Activated CD4-positive, CD25-positive, alpha-beta regulatory T cell treated with anti-CD3 and anti-CD28 coated beads, Interleukin-2, amount 50 U/mL, for 16 hours (primary cell): ENCODE measurements at places on chromosomes 1 and 21.
A peak's percentile ranks its signal among the peaks of the same experiment; 100 is the strongest.

DNA sequence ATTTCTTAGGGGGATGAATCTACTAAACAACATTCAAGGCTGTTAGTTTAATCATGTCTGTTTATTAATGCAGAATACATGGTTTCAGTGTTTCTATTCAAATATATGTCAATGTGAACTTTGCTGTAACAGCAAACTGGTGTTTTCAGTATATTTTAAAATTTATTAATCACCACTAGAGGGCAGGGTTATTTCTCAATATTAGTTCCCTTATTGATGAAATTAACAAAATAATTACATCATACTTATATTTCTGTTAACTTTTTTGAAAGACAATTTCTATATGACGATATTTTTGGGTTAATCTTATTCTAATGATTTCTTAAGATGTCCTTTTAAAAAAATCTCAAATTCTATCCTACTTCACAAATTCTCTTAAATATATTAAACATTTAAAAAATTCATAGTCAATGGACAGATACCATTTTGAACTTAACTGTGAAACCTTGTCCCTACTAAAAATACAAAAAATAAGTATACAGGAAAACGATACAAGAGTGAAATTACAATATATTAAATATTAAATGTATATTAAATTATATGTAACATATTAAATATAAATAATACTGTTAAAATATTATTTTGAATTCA, 1034.1 kb upstream of the PRMT6 start:
- no peak for DNase-seq

GRCh38 chr1:87398641-87399040, 70.0 kb downstream of the LMO4 start:
- DNase-seq, result no peak

- no peak for DNase-seq
Observed at GRCh38 chr1:157390651-157391050, 161.7 kb downstream of the FCRL5 start.

- peak; percentile 58 for DNase-seq
Observed at GRCh38 chr1:8848663-8849386, 29.7 kb downstream of the ENO1 start.

GRCh38 chr1:185427264-185427663, 110.2 kb upstream of the IVNS1ABP start:
- no peak for DNase-seq

GRCh38 chr1:62301726-62302390, 17.4 kb downstream of the KANK4 start:
- DNase-seq, result no peak

GRCh38 chr1:117164209-117164608, 42.7 kb upstream of the TRIM45 start:
- no peak for DNase-seq

DNA sequence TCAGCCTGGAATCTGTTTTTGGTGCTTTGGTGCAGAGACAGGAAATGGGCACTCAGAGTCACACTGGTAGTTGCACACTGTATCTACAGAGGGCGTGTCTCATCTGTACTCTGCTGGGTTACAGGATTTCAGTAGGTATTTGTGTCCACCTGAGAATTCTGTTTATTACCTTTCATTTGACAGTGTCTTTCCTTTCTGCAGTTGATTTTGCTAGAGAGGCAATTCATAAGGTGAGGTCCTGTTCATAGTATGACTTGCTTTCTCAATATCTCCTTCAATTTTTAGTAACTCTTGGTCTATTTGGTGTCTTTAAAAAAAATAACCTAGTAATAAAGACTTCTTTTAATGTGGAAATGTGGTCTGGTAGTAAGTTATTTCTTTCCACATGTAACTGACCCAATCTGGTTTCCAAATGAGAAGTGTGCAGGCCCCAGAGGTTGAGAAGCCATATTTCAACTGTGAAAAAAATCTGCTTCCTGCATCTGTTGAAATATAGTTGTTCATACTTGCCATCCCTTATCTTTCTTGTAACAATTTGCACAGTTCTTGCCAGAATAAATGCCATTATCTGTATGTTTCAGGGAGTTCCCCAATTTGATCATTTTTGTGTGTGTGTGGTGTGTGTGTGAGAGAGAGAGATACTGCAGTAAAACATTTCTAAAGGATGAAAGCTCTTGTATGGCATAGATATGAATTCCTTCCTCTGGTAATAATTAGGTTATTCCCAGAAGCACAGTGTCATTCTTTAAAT, 78.4 kb upstream of the DNAJC6 start:
- no peak for DNase-seq

DNA sequence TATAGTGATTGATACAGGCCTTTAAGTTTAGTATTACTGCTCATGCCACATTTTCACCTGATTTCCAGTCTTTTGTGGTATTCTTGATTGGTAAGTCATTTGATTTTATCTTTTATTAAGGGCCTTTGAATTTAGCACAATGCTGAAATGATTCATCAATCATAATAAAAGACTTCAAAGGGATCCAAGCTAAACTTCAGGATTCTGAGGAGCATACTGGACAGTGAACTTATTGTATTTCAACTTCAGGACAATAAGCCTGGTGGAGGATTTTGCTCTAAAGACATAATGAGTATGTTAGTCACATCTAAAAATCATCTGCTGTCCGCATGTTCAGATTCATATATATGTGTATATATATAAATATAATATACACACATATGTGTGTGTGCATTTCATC, 233.3 kb downstream of the SETD4 start:
- no peak for DNase-seq

GRCh38 chr1:201766131-201766866, 62.7 kb upstream of the IPO9 start:
- no peak for DNase-seq

- DNase-seq, result no peak
Observed at GRCh38 chr1:36016686-36017085, 67.2 kb upstream of the TEKT2 start.

- DNase-seq, result no peak
Observed at GRCh38 chr1:33905241-33905640, 41.4 kb downstream of the HMGB4 start.

GRCh38 chr1:202228484-202229122, 35.0 kb downstream of the LGR6 start:
- DNase-seq, result no peak

DNA sequence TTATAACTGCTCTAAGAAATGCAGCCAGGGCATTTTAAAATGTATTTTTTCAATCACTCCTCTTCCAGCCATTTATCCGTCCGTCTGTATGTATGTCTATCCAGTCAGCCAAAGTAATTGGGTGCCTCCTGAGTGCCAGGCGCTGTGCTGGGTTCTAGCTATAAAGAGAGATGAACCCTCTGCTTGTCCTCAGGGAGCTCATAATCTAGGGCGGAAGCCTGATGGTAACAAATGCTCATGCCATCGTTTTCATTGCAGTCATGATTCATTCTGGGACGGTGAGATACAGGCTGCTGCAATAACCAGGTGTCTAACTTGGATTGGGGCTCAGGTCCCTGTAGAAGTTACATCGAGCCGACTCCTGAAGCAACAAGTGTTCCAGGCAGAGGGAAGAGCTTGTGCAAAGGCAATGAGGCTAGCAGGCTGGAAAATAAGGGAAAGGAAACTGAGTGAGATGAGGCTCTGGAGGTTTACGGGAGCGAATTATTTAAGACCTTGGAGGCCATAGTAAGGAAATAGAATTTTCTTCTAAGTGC, 11.6 kb downstream of the IFI6 start:
- DNase-seq, result no peak

DNA sequence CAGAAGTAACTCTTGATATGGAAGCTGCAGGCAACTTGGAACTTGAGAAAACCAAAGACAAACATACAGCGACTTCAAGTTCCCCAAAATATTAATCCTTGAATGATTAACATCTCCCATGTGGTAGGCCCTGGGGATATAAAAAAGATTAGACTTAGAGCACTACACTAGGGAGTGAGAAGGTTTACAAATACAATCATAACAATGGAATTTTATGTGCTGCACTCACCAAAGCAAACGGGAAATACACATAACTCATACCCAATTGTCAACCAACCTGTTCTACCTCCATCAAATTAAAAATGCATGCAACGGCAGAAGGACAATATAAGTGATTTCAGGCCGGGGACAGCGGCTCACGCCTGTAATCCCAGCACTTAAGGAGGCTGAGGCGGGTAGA, 3.7 kb downstream of the SMYD3 start:
- DNase-seq, result no peak

- DNase-seq, result no peak
Observed at GRCh38 chr1:85151446-85151845, 49.4 kb downstream of the SYDE2 start.

GRCh38 chr1:21220815-21221214, 44.1 kb upstream of the EIF4G3 start:
- DNase-seq, result no peak

GRCh38 chr1:28449904-28450303, 55.9 kb upstream of the RCC1 start:
- no peak for DNase-seq

GRCh38 chr1:167708940-167709389, 12.8 kb upstream of the MPZL1 start:
- no peak for DNase-seq

- DNase-seq, result no peak
Observed at GRCh38 chr1:168116327-168116799, 20.4 kb downstream of the GPR161 start.

DNA sequence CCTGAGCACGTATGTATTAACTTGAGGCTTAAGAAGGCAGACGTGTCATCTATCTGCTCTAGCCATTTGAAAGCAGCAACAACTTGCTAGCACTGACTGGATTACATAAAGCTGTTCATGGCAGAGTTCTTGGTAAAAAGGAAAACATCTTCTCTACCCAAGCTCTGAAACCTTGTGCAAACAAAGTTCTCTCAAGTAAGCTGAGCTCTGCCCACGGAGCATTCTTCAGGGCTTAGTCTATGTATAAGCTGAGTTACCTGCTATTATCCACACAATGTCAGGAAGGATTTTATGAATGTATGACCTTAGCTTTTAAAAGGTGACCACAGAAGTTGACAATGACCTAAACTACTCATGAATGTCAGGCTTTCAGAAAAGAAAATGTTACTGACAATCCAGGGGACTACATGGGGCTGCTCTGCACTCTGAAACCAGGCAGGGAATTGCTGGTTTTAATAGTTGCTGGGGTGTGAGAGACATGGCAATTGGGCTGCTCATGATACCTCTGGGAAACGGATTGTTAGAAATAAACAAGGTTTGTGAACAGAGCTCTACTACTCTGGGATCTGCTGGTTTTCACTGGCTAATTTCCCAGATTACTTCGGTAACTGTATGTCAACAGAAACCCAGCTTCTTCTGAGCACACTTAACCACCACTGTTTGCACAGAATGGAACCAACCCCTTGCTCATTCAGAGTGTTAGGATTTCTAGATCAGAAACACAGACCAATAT, 29.6 kb upstream of the CCN1 start:
- no peak for DNase-seq

DNA sequence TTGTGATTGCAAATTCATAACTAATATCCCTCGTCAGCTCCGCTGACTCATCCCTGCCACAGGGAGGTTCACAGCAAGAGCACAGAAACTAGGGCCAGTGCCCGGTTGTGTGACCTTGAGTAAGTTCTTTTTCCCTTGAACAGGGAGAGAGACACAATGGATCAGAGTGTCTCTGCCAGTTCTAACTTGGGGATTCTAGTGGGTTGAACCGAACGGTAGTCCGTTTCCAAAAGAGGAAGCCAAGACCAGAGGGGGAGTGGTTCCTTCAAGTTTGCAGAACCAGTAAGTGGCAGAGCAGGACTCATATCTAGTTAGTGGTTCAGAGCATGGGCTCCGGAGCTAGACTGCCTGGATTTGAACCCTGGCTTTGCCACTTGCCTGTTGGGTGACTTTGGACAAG, 4.9 kb upstream of the SHISA4 start:
- no peak for DNase-seq

GRCh38 chr1:115423776-115424175, 85.7 kb upstream of the NGF start:
- no peak for DNase-seq

GRCh38 chr1:18542351-18542750, 61.6 kb downstream of the KLHDC7A start:
- DNase-seq, result no peak

DNA sequence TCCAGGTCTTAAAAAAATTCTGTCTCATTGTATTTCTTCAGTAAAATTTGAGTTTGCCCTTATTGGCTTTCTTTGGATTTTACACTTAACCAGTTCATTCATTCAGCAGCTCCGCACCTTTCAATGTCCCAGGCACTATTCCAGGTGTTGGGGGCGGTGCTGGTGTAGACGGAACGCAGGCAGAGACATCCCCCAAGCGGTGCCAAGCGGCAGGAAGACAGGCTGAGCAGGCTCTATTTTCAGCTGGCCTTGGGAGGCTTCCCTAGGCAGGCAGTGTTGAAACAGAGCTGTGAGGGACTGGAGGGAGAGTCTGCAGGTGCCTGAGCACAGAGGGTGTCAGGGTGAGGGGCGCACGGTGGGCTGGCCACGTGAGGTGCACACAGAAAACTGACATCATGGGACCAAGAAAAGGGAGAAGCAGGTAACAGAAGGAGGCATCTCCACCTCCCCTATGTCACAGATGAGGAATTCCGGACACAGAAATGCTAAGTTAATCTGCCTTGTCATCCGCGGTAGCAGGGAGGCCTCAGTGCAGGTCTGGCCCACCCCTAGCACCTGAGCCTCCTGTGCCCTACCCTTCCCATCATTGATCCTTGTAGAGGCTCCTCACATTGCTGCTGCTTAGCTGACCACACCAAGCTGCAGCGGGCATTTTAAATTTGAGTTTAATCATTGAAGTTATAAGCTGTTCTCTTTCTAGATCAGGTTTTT, 40.8 kb downstream of the SLC37A1 start:
- DNase-seq, result no peak

GRCh38 chr1:53286955-53287354, 40.9 kb downstream of the LRP8 start:
- no peak for DNase-seq

DNA sequence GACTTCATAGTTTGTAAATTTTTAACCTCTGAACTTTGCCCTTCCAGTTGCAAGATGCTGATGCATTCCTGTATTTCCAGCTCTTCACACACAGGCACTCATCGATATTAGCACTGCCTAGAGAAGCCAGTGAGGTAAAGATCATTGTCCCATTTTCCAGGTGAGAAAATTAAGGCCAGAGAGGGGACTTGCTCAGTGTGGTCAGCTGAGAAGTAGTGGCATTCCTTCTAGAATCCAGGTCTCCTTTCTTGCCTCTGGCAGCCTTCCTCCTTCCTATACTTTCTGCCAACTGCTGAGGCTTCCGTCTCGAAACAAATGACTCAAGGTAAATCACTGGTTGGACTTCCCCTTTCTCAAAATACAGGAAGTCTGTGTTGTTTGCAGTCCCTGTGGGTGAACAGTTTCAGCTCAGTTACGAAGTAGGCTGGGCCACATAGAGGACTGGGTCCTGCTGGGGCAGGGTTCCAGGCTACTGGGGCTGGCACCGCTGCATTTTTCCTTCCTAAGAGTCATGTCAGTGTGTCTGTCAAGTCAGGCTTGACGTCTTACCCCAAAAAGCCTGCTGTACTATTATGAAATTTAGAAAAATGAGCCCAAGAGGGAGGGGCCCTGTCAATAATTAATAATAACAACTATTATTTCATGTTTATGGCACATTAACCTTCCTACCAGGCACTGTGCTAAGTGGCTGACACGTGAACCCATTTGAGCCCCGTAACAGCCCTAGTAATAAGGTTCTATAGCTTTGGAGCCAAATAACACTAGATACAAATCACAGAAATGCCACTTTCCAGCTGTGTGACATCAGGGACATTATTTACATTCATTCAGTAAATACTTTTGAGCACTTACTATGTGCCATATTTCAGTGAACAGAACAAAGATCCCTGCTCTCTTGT, 16.6 kb upstream of the RNF19B start:
- peak; percentile 44 for DNase-seq
